ENCODE measurements at places on chromosomes 12 and 14.

- H3K4me1 ChIP-seq = no peaks in the 10 kb centered on the region
- H3K36me3 ChIP-seq = no peaks in the 10 kb centered on the region
- H3K27ac ChIP-seq = no peak overlapping the region
Measured at GRCh38 chr12:128690641-128691040, 133.1 kb downstream of the SLC15A4 start.

GRCh38 chr12:54016478-54016964 lies 7.7 kb downstream of the HOXC8 start:
- no peaks in the 10 kb centered on the region for H3K4me1 ChIP-seq
- no peaks in the 10 kb centered on the region for H3K36me3 ChIP-seq
- no peak overlapping the region for H3K27ac ChIP-seq
- H3K4me3 ChIP-seq = peak overlapping the region; percentile 82
- H3K27me3 ChIP-seq = no peaks in the 10 kb centered on the region
- DNase-seq = no peak

DNA sequence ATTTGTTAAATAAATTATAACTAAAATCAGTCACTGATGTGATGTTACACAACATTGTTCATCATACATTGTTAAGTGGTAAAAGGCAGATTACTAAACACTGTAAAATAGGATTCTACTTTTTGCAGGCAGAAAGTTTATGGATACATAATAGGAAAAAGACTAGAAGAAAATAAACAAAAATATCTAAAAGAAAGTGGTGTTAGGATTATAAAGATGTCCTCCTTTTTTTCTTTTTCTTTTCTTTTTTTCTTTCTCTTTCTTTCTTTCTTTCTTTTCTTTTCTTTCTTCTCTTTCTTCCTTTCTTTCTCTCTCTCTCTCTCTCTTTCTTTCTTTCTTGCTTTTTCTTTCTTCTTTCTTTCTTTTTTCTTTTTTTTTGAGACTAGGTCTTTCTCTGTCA lies 39.6 kb upstream of the HELB start:
- H3K4me1 ChIP-seq = no peaks in the 10 kb centered on the region
- H3K36me3 ChIP-seq = no peaks in the 10 kb centered on the region
- H3K4me3 ChIP-seq = no peak overlapping the region
- no peak for DNase-seq
- H3K27ac ChIP-seq = no peak overlapping the region

DNA sequence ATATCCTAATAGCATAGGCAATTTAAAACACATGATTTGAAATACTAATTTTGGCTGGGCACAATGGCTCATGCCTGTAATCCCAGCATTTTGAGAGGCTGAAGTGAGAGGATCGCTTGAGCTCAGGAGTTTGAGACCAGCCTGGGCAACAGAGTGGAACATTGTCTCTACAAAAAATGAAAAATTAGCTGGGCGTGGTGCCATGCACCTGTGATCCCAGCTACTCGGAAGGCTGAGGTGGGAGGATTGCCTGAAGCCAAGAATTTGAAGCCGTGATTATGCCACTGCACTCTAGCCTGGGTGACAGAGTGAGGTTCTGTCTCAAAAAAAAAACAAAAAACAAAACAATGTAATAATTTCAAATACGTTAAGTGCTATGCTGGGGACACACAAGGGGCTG lies 83.3 kb downstream of the SSPN start:
- no peak overlapping the region for H3K4me3 ChIP-seq
- peaks cover 31% of the 10 kb centered on the region for H3K4me1 ChIP-seq
- no peaks in the 10 kb centered on the region for H3K36me3 ChIP-seq
- DNase-seq = no peak
- H3K27me3 ChIP-seq = no peaks in the 10 kb centered on the region

DNA sequence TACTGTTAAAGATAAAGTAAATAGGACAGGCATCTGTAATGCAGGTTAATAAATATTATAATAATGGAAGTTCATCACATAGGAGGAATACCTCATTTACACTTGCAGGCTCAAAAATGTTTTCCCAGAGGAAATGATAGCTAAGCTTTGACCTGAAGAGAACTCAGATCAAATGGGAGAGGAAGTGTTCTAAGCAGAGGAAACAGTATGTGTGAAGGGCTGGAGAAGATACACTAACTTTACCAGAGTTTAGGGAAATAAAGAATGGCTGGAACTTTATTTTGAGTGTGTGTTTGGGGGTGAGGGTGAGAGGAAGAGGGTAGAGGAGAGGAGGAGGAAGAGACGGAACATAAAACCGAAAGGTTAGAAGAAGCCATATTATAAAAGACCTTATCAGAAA lies 34.0 kb upstream of the AP4S1 start:
- no peak for DNase-seq
- no peaks in the 10 kb centered on the region for H3K27me3 ChIP-seq
- H3K27ac ChIP-seq = no peak overlapping the region
- no peak overlapping the region for H3K4me3 ChIP-seq
- no peaks in the 10 kb centered on the region for H3K4me1 ChIP-seq

DNA sequence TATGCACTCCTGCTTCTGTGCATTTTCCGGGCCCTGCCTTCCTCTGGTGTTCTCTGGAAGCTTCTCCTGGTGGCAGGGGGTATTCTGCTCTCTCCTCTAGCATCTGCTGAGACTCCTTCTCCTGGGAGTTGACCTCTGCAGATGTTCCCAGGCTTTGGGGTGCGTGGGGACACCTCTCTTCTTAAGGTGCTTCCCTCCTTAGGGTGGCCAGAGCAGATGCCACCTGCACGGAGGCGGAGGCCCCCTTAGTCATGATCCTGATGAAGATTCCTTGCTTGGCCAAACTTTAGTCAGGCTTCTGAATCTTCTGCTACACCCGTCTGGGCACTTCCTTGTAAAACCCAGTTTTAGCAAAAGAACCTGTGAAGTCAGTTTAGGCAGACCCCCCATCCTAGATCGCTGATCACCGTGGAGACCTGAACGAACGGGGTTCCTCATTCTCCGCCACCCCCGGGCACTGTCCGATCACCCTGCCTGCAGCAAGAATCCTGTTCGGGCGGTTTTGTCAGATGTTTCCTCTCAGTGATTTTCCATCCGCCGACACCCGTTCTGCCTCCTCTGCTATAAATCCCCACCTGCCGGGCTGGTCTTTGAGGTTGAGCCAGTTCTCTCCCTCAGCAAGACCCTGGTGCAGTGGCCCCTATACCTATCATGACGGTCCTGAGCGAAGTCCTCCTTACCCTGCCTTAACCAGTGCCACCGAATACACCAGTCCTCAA lies 111.9 kb downstream of the CALM1 start:
- no peak overlapping the region for H3K4me3 ChIP-seq
- H3K27me3 ChIP-seq = no peaks in the 10 kb centered on the region
- peak overlapping the region; percentile 67 for H3K27ac ChIP-seq
- H3K4me1 ChIP-seq = peaks cover 68% of the 10 kb centered on the region
- no peaks in the 10 kb centered on the region for H3K36me3 ChIP-seq
- peak; percentile 85 for DNase-seq

- no peaks in the 10 kb centered on the region for H3K27me3 ChIP-seq
- no peak overlapping the region for H3K27ac ChIP-seq
- no peak overlapping the region for H3K4me3 ChIP-seq
Measured at GRCh38 chr12:48822139-48822538, 3.8 kb downstream of the CACNB3 start.

DNA sequence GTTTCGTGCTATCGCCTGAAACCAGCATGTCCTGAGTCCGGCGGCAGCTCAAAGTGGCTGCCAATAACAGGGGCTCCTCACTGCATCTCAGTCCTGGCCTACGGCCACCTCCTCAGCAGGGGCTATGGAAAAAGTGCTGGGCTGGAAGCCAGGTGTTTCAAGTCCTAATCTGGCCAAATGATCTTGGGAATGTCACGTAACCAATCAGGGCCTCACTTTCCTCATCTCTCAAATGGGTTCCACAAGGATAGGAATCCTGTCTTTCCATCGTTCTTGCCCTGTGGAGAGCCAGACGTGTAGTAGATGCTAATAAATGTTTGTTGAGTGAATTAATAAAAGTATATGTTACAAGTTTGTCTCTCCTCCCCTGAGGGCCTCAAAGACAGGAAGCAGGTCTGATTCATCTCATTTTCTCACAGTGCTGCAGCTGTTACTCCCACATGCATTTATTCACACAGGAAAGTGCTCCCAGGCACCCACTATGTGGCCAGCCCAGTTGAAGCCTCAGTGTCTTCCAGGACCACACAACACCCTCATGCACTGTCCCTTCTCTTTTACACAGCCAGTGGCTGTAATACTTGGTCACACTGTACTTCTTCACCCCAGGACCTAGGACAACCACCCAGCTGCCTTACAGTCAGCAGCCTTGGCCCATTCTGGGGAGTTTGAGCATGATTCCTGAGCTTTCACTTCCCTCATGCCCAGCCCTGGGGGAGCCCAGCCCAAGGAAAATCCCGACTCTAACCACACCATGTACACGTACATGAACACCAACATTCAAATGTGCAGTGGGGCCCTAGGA lies 5.0 kb downstream of the CMKLR1 start:
- H3K27ac ChIP-seq = no peak overlapping the region
- H3K27me3 ChIP-seq = peaks cover 61% of the 10 kb centered on the region
- no peaks in the 10 kb centered on the region for H3K4me1 ChIP-seq
- no peaks in the 10 kb centered on the region for H3K36me3 ChIP-seq
- DNase-seq = no peak
- H3K4me3 ChIP-seq = no peak overlapping the region

GRCh38 chr12:120674097-120674636 lies 12.8 kb upstream of the MLEC start:
- no peak overlapping the region for H3K27ac ChIP-seq
- H3K27me3 ChIP-seq = no peaks in the 10 kb centered on the region
- H3K36me3 ChIP-seq = no peaks in the 10 kb centered on the region
- no peak overlapping the region for H3K4me3 ChIP-seq
- peaks cover 10% of the 10 kb centered on the region for H3K4me1 ChIP-seq
- DNase-seq = no peak

- H3K36me3 ChIP-seq = peaks cover 75% of the 10 kb centered on the region
- DNase-seq = no peak
- no peaks in the 10 kb centered on the region for H3K27me3 ChIP-seq
- H3K4me3 ChIP-seq = no peak overlapping the region
Measured at GRCh38 chr12:95731519-95731958, 59.0 kb downstream of the NTN4 start.

DNA sequence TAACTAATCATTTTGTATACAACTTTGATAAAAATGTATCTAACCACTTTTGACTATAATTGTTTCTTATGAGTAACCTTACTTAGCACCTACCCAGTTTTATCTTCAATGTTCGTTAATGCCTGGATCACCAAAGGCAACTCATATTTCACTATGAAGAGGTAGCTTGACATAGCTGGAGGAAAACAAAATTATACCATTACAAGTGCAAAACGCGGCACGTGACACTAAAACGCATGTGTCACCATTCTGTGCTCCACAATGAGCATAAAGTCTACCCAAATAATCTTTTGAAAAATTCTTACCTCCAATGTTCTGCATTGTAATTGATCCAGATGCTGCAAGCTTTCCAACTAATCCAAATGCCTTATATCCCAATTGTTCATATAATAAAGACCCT lies 5.8 kb downstream of the SLC38A2 start:
- DNase-seq = no peak
- H3K4me3 ChIP-seq = peak overlapping the region; percentile 94
- peak overlapping the region; percentile 97 for H3K27ac ChIP-seq
- peaks cover 97% of the 10 kb centered on the region for H3K36me3 ChIP-seq

- no peaks in the 10 kb centered on the region for H3K27me3 ChIP-seq
- no peak overlapping the region for H3K4me3 ChIP-seq
- H3K36me3 ChIP-seq = peaks cover 10% of the 10 kb centered on the region
Measured at GRCh38 chr12:122350141-122350848, 72.2 kb downstream of the CLIP1 start.

DNA sequence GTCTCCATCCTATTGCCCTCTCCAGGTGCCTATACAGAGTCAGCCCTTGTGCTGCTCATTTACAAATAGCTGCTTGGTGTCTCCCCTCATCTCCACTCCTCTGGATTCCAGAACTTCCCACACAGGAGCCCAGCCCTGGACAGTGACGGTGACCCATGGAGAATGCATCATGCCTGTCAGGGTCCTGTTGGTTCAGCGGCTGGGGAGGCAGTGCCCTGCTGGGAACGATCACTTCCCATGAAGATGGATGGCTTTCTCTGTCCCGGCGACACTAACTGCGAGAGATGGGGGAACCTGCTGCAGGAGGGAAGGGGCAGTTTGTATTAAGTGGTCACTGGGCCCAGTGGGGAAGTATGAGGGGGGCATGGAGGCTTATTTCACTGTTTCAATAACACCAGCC lies 395.0 kb upstream of the TBX3 start:
- no peaks in the 10 kb centered on the region for H3K4me1 ChIP-seq
- no peak for DNase-seq
- H3K27me3 ChIP-seq = peaks cover 40% of the 10 kb centered on the region
- H3K27ac ChIP-seq = no peak overlapping the region

DNA sequence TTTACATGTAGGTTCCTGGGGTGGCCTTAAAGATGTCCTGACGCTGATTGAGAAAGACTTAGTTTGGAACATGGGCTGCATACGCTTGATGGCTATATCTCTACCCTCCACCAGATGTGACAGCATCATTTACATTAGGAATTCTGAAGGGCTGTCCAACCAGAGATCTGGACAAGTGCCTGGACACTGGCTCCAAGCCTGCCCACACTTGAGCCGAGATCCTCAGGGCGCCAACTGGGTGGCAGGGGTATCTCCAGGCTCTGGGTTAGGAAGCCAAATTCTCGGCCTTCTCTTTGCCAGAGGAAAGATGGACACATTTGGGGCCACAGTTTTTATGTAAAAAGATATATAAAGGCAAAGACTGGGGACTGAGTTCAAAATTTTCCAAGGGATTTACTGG lies 246.3 kb downstream of the NTF3 start:
- H3K36me3 ChIP-seq = no peaks in the 10 kb centered on the region
- H3K4me3 ChIP-seq = no peak overlapping the region

DNA sequence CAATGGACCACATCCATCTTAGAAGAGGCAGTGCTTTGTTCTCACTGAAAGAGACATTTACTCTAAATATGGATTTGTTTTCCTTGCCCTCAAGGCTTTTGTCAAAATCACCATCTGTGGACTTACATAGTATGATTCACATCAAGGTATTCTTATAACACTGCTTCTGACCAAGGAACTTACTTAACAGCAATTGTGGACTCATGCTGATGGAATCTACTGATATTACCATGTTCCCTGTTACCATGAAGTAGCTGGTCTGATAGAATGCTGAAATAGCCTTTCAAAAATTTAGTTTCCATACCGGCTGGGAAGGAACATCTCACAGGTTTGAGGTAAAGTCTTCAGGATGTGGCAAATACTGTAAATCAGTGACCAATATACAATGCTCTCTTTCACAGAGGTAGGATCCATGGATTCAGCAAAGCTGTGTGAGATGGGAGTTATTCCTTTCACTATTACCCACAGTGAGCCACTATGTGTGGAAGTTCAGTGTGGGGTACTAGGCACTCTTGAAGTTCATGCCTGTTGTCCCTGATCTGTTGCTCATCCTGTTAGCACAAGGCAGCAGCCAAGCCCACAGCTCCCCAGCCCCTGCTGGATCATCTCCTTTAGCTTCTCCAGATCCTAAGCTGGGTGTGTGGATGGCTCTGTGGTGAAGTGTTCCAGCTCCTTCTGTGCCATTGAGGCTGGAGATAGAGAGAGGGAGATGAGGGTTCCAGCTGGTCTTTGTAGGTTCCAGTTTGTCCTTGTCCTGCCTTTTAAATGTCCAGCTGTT lies 126.4 kb downstream of the ATP23 start:
- no peaks in the 10 kb centered on the region for H3K36me3 ChIP-seq
- H3K27ac ChIP-seq = peak overlapping the region; percentile 57
- H3K4me1 ChIP-seq = peaks cover 39% of the 10 kb centered on the region
- H3K4me3 ChIP-seq = no peak overlapping the region
- no peaks in the 10 kb centered on the region for H3K27me3 ChIP-seq

All from PC-9 (cell line).